ENCODE measurements at places on chromosomes 2 and 18. TPM values are rescaled to one million over a fixed set of nuclear protein-coding genes. Genes with fewer than 3 reads are reported as not detected.
A peak's percentile ranks its signal among the peaks of the same experiment; 100 is the strongest.

DNA sequence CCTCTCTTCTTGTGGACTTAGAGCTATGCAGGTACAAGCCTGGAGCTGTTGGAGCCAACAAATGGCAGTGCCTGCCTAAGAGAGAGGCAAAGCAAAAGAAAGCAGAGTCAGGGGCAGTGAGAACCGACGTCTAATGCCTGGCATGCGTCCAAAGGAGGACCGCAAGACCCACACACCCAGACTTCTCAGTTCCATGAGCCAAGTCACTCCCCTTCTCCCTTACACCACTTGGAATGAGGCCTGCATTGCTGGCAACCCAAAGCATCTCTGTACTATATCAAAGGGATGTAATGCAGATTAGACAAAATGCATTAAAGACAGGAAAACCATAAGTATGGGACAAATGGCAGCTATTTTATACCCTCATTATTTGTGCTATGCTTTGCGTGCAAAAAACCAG lies 49.9 kb upstream of the RNU4ATAC start:
- no peak for DNase-seq

GRCh38 chr2:191105082-191105481 lies 45.7 kb downstream of the STAT4 start:
- no peak for DNase-seq

- no peak for DNase-seq
These were observed 18.9 kb downstream of the CPO start for GRCh38 chr2:206958261-206958660.

GRCh38 chr18:48942086-48942485 lies 8.7 kb downstream of the SMAD7 start:
- DNase-seq: no peak

DNA sequence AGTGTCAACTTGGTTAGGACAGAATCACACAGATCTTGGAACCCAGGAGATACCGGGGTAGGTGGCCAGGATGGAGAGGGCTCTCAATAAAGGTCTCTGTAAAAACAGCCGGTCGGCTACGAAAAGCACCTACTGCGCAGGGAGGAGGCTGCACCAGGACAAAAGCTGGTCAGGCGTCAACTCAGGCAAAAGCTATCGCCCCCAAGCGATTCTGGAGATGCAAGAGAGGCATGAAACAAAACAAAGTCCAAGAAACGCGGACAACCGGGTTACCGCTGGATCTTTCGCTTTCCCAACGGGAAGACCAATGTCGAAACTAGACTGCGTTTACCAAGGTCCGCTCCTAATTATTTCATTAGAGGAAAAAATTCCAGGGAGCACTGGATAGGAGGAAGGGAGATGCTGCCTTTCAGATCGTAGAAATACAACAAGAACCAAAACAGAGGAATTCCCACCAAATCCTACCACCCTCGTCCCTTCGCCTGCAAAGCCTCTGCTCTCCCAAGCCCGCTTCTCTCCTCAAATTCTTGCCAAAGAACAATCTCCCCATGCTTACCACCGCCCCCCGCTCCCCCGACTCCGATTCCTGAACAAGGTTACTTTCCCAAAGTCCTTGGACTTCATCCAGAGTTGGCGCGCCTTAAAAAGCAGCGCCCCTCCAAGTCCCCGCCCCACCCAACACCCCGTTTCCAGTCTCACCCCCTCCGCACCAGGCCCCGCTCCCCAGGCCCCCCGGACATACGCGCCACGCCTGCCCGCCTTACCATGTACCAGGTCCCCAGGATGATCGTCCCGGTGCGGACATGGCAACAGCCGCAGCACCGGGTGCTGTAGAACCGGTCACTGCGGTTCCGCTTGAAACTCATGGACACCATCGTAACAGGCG lies 539 bp downstream of the LAPTM4A start:
- DNase-seq: peak; percentile 49

DNA sequence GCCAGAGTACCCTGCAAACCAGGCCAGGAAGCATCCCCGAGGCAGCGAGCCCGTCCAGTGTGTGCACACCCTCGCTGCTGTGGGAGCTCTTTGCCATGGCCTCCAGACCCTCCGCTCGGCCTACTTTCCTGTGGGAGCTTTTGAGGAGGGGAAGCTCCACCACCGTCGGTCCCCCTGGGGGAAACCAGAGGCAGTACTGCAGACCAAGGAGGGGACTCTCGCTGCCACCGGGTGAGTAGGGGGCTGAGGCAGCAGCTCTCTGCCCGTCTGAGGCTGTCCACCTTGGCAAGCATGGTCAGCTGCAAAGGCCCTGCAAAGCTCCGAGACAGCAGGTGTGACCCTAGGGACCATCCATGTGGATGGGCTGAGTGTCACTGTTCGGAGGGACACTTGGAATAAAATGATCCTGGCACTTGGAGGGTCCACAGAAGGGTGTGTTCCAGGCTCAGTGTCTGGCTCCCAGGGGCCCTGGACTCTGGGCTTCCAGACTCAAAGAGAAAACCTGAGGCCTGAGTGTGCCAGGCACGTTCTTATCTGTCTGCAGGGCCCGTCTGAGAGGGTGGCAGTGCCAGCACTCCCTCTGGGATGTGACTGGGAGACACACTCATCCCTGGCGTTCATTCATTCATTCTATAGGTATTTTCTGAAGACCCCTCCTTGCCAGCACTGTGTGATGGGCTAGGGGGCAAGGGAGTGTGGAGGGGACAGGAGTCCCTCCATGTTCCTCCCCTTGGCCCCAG lies 282.8 kb upstream of the HS6ST1 start:
- DNase-seq: no peak

DNA sequence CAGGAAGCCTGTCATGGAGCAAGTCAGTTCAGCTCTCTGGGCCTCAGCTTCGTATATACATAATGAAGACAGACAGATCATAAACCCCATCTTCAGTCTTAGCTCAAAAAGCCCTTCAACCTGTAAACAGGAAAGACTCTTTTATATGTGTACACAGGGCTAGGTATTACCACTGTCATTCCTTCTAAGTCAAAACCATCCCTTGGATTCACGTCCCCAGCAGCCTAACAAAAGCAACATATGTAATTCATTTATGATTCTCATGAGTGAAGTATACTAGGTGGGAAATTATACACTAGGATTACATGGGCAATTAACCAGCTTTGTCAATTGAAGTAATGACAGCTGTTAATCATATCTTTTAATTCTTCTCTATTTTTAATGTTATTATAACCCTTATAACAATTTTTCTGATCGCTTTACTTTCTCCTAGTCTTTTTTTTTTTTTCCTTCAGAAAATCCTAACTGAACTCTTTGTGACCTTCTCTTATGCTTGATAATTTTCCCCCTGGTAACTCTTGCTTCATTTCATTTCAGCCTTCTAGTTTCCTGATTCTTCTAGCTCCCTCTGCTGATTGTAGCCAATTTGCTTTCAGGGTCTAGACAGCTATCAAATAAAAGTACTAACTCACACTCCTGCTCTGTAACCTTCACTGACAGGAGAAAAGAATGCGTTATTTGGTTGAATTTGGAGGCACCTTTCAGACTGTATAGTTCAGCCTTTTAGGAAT lies 99.7 kb downstream of the RBM43 start:
- DNase-seq: no peak

GRCh38 chr2:154402213-154402612 lies 296.3 kb upstream of the KCNJ3 start:
- no peak for DNase-seq

- no peak for DNase-seq
These were observed 25.5 kb downstream of the NFE2L2 start for GRCh38 chr2:177239053-177239452.

DNA sequence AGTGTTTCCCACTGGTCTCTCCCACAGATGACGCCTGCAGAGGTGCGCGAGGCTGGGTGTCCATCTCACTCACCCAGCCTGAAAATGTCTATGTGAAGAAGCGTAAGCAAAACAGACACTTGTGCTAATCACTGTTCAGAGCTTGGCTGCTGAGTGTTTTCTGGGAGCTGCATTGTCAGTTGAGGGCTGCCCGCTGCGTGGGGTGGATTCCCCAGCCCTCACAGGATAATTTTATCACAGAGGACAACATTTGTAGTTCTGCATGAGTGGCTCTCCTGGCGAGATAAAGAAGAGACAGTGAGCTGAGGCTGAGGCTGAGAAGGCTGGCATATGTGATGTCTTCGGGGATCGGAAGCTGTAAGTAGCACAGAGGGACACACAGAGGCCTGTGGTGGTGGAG lies 16.2 kb upstream of the CAPN13 start:
- peak; percentile 31 for DNase-seq

GRCh38 chr2:224584111-224584784 lies 915 bp downstream of the CUL3 start:
- peak; percentile 46 for DNase-seq

FAM228A gene
- 0.15 TPM for total RNA-seq

CBLN2 gene
- total RNA-seq: not detected

CAVIN2 gene
- total RNA-seq: 119 TPM

All from left ventricle myocardium superior (tissue), 1 donor.